Uterus (tissue), 4 donors: ENCODE measurements at places on chromosomes 12 and 14.

DNA sequence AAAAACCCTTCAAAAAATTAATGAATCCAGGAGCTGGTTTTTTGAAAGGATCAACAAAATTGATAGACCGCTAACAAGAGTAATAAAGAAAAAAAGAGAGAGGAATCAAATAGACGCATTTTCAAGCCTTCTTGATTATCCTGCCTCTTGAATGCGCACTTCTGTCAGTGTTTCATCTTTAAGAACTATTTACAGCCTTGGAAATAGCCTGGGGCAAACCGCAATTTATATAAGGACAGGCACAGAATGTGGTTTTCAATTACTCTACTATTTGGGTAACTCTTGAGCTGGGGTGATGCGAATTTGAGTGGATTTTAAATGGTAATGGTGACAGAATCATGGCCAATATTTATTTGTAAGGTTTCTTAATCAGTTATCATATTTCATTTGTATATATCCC is 179.1 kb upstream of the OTX2 start:
- DNase-seq: no peak

- DNase-seq: no peak
These were observed 129.9 kb downstream of the WIF1 start for GRCh38 chr12:64991121-64991611.

GRCh38 chr14:85413836-85414526 is 116.0 kb upstream of the FLRT2 start:
- no peak for DNase-seq

GRCh38 chr12:13045816-13046215 is 1.6 kb downstream of the FAM234B start:
- no peak for DNase-seq

GRCh38 chr12:49794811-49795653 is 33.2 kb downstream of the NCKAP5L start:
- DNase-seq: no peak

DNA sequence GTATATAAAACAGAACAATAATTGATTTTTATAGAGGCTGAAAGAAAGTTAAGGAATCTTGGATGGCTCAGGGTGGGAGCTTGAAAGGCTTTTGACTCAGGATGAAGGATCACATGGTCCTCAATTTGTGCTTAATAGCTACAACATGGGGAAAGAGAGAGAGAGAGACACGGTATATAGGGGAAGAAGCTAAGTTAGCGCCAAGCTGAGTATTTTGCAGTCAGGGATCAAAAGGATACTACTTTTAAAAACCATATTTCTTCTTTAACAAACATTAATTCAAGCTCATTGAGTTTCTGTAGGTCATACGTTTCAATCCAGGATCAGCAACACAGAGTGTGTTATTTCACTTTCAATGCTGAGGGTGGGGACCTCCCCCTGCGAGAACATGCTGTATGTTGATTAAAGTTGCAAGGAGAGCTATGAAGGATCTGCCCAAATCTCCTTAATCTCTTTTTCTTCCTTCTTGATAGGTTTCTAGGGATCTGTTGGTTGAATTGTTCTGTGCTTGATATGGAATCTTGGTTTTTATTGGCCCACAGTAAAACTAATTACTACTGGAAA is 133.1 kb upstream of the NUDT4 start:
- DNase-seq: no peak

DNA sequence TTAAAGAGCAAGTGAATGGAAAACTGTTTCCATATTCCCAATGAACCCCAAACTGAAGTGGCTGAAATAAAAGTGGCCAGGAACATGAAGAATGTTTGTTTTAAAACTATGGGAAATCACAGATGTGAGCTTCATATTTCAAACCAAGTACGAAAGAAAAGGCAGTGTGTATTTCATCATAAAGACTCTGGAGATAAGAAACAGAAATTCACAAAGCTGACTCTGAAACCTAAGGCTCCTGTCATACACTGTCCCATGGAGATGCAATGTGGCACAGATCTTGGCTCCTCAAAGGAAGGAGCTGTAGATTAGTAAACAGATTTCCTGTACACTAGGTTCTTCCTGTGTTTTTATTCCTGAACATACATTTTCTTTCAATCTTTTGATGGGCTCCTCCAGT is 304.4 kb downstream of the MED13L start:
- DNase-seq: no peak

DNA sequence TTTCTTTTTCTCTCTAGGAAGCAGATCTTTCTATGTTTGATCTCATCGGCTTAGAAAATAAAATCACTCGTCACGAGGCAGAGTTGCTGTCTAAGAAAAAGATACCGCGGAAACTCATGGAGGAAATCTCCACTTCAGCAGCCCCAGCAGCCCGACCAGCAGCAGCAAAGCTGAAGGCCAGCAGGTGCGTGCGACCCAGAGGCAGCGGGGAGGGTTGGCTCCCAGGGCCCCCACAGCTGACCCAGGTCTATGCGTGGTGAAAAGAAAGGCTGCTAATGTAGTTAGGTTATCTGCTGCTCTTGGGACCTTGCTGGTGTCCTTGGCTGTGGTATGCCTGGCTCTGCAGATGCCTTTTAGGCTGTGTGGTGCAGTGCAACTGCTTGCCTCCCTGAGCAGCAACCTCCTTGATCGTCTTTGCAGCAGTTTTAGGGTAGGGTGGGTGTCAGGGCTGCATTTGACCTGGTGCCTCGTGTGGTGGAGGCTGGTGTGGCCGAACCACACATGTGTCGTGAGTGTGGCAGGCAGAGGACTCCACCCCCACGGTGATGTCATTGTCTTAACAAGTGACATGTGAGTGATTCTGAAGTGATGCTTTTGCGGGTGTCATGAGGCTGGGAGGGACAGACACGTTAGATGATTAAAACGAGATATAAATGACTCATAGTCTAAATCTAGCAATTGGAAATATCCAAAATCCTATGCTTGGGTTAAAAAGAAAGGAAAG is 68.6 kb downstream of the EP400 start:
- no peak for DNase-seq

- DNase-seq: no peak
These were observed 38.2 kb downstream of the CACNA2D4 start for GRCh38 chr12:1880153-1880845.

DNA sequence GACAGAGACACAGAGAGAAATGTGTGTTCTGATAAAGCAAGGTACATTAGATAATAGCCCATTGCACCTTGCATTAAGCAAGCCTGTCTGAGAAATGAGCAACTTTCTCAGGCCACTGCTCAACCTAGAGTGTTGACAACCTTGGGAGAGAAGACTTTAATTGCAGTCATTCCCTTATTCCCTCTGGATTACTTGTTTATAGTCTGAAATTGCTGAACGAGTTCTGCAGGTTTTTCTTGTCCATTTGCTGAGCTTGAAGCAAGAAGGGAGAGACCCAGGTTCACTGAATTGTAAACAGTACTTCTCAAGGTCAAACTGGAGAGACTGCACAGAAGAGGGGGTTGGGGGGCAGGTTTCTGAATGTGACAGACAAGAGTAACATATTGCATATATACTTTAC is 159.4 kb upstream of the PLEKHG7 start:
- DNase-seq: no peak

GRCh38 chr12:82407481-82407880 is 49.2 kb downstream of the METTL25 start:
- no peak for DNase-seq

DNA sequence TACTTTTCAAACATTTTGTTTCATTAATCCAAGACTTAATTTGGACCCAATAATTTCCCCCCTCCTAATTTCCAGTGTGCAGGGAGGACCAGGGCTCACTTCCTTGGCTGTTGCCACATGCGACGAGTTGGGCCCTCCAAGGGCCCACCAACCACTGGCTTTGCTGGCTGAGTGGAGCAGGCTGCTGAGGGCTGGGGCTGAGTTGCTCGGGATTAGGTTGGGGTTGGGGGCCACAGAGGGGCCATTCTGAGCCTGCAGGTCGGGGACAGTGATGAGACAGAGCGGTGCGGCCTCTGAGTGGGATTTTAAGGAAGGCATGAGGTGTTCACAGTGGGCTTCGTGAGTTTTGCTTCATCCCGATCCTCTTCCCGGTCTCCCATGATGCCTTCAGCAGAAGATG is 6.1 kb upstream of the TRAF3 start:
- no peak for DNase-seq

DNA sequence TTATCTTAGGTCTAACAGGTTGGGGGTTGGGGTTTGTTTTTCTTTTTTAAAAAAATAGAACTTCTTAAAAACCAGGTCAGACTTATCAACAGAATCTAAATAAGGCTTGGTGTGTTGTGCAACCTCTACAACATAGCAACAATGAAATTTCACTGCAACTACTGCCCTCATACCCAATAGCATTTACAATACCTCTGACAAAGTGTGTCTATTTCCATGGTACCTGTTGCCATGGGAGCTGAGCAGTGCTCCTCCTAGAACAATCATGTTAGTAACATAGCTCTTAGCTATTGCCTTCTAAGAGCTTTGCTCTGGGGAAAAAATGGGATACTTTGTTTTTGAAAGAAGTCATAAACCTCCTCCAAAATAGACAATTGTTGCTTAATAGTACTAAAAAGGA is 103.3 kb upstream of the CCDC175 start:
- DNase-seq: no peak

GRCh38 chr12:101695706-101696105 is 1.7 kb upstream of the CHPT1 start:
- DNase-seq: no peak

- DNase-seq: no peak
These were observed 176.0 kb downstream of the TMEM121 start for GRCh38 chr14:105702275-105702817.

GRCh38 chr14:61130512-61131260 is 149.6 kb downstream of the SLC38A6 start:
- no peak for DNase-seq

GRCh38 chr14:65016471-65016870 is 29.8 kb downstream of the FNTB start:
- DNase-seq: no peak

- DNase-seq: no peak
These were observed 3.3 kb downstream of the PARP11 start for GRCh38 chr12:3869865-3870264.

- peak; percentile 20 for DNase-seq
These were observed 1317.6 kb downstream of the TMEM121 start for GRCh38 chr14:106843951-106844483.

GRCh38 chr12:57816855-57817151 is 1.7 kb downstream of the AVIL start:
- DNase-seq: peak; percentile 53

DNA sequence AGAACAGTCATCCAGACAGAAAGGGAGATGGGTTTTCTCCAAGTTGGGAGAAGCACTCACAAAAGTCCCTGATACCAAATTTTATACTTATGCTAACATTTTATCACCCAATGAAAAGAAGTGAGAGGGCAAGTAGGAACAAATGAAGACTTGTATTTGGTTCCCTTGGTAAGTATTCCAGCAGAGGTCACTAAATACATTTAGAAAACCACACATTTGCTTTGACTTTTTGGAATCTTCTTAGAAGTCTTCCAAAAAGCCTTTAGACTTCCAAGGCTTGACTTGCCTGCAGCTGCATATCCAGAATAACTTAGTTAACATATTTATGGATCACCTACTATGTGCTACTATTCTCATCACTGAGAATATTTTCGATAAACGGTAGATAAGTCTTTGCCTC is 3.1 kb upstream of the GYS2 start:
- no peak for DNase-seq

DNA sequence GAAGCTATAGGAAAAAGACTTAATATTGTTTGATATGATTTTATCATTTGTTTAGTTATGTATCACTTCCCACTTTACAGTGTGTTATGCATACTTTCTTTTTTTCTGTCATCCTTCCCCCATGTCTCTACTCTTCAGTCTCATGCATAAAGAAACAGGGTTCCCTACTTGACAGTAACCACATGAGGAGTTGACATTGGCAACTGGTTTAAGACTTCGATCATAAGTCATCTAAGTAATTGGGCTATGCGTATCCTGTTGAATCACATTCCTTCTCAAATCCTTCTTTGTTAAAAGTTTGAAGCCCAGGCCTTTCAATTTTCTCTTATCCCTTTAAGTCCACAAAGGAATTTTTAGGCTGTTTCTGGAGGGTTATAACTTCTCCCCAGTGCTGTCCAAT is 358.7 kb downstream of the RAD51B start:
- DNase-seq: no peak

DNA sequence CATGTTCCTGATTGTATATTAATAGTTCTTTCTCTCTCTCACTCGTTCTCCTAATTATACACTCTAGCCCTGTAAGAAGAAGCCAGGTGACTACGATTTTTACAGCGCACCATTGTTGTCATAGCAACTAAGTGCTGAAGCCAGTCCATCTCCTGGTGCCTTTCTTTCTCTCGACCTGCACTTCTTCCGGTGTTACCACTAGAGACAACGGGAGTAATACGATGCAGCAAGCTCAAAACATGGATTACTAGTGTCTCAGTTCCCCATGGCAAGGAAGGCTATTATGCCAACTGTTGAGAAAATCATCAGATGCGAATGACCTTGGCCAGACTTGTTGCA is 40.8 kb upstream of the DCD start:
- no peak for DNase-seq

- DNase-seq: no peak
These were observed 38.5 kb downstream of the SLC38A6 start for GRCh38 chr14:61019537-61019936.

DNA sequence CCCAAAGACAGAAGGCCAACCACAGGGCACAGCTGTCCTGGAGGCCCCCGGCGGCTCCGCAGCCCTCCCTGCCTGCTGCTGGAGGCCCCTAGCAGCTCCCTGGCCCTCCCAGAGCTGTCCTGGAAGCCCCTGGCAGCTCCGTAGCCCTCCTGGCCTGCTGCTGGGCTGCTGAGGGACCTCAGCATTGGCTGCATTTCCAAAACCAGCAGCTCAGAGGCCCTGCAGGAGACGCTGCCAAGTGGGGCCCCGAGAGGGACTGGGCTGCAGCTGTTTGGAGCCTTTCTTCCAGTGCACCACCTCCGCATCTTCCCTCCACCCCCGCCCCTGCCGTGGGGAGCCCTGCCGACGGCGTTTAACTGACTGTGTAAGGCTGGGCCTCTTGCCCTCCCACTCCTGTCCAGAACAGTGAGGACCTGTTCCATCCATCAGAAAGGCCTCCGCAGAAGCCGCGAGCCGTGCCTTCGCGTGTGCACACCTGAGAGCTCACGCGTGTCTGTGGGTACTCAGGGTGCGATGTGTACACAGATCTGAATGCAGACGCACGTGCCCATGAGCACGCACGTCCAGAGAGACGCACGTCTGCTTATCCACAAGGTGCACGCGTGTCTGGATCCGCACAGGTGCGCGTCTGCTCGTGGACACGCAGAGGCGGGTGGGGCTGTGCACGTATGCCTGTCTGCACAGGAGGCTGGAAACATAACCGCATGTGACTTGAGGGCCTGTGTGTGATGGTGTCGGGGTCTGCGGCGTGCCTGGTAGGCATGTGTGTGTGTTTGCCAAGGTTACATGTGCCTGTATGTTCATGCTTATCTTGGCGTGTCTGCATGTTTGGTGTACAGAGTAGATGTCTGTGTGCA is 57.0 kb upstream of the FBRSL1 start:
- no peak for DNase-seq

GRCh38 chr12:114697741-114698565 is 14.0 kb upstream of the TBX3 start:
- no peak for DNase-seq
